SJCRH30 (cell line): ENCODE measurements at places on chromosomes 3 and 15. TPM values are rescaled to one million over a fixed set of nuclear protein-coding genes. Genes with fewer than 3 reads are reported as not detected.

The EFCAB12 gene
- not detected in 2 replicates for total RNA-seq

The TMC3 gene
- 0.06 TPM in 1 of 2 replicates, not detected in the other for total RNA-seq

The GUCA1C gene
- not detected in 2 replicates for total RNA-seq

The NR1I2 gene
- not detected in 2 replicates for total RNA-seq
